ENCODE measurements at places on chromosomes 5 and 9.

GRCh38 chr9:21465859-21466518 is 16.1 kb downstream of the IFNE start:
- no peak for DNase-seq

GRCh38 chr9:86598411-86599239 is 244.4 kb upstream of the TUT7 start:
- DNase-seq, result no peak

GRCh38 chr5:33059081-33059480 is 348.0 kb downstream of the NPR3 start:
- no peak for DNase-seq

GRCh38 chr5:137234973-137235943 is 263.9 kb downstream of the SPOCK1 start:
- DNase-seq, result no peak

DNA sequence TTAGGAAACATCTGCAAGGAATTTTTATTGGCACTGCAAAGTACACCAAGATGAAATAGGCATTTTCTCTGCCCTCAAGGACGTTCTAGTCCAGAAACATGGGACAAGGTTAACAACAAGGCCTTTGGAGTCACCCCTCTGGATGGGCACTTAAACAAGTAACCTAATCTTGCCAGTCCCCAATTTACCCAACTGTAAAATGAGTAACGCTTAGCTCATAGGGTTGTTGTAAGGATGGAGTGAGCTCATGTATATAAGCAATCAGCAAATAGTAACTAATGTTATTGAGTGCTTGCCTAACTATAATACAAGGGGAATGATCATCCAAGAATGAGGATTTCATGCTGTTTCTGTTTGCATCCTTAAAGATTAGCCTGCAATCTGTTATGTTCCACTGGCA is 189.3 kb downstream of the PAPPA start:
- DNase-seq, result no peak

DNA sequence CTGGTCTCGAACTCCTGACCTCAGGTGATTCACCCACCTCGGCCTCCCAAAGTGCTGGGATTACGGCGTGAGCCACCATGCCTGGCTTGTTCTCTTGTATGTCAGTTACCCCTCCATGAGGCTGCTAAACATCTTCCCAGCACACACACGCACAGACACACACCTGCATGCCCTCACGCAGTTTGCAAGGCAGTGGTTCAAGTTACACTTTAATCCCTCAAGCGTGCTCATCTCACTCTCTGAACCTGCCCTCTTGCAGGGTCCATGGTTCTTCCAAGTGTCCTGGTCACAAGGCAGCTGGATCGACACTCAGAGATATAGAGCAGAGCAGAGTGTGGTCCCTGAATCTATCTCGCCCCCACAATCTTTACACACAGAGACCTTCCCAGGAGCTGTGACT is 34.1 kb upstream of the RUFY1 start:
- no peak for DNase-seq

DNA sequence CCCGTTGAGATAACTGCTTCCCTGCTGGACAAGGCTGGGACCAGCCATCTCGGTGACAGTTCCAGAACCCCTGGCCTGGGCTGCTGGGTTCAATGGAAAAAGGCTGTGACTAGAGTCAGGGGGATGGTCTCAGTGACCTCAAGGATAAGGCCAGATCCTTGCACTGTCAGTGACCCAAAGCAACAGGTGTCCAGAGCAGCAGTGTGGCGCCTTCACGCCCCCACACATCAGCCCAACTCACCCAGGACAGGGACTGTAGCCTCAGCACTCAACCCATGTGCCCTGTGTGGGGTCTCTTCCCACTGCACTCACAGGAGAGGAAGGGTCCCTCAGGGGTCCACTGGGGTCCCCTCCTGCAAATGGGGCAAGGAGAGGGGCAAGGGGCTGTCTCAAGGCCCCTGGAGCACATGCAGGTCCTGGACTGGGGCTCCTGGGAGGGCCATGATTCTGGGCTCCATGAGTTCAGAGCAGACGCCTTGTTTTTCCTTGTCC is 698 bp upstream of the LCN2 start:
- DNase-seq, result no peak

- no peak for DNase-seq
Measured at GRCh38 chr5:120122703-120123102, 341.4 kb upstream of the PRR16 start.

DNA sequence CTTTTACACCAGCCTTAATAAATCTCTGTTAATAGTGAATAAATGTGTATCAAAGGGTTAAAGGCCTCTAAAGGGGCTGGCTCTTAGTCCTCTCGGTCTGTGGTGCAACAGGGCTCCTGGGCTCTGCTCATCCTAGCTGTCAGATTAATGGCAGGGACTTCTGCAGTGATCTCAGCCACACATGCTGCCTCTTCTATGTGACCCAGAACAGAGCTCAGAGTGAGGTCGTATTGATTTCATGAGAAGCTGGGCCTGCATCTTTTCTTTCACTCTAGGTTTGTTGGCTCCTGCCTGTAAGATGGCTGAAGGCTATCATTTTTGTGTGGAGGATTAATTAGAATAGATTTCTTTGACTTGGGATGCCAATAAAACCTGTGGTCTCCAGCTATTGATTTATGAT is 165.0 kb upstream of the GLRA1 start:
- DNase-seq, result no peak

GRCh38 chr9:107794259-107794658 is 304.7 kb upstream of the KLF4 start:
- DNase-seq, result no peak

DNA sequence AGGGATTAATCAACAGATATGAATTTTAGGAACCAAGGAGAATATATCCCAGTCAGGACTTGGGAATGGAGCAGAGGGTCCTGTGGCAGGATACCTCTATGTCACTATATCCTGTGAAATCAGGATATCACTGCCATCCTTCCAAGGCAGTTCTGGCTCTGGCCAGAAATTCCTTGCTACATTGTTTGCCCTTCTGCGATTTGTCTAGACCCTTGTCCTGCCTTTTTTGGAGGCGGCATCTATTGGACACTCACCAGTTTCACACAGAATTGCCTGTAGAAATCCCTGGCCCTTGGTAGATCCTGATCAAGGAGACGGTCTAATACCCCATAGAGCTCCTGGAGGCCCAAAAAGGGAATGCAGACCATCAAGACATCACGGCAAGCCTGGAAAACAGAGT is 71.2 kb downstream of the MROH2B start:
- DNase-seq, result no peak

DNA sequence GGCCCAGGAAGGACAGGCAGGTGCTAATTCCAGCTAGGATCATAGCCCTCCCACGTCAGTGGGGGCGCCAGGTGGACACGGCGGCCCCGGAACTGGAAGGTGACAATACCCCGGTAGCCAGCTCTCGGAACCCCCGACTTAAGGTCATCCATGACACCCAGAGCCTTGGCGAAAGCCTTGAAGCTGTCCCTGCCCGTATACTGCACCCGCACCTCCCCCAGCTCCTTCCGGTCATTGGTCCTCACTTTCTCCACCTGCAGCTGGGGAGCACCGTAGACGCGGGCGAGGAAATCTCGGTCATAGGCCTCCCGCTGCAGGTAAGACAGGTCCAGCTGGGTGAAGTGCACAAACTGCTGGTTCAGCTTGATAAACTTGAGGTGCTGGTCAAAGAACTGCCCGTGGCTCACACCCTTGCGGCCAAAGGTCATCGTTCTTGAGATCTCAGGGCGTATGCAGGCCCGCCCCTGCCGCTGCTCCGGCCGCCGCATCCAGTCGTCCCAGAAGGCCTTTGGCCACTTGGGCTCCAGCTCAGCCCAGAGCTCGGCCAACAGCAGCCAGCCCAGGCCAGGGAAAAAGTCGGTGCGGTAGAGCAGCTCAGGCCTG is 10.9 kb downstream of the MGAT1 start:
- no peak for DNase-seq

DNA sequence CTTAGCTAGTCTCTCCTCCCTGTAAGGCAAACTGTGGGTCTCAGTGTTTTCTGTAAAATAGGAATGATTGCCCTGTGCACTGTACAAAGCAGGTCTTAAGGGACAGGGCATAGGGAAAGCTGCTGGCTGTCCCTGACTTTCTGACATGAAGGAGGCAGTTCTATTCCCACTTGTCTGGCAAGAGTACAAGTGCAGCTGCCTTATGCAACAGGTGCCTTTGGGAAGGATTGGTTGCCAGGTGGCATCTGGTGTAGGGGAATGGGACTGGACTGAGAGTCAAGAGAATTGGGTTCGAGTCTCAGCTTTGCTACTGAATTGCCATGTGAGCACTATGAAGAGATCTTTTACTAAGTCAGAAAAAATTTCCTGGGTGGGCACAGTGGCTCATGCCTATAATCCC is 10.0 kb downstream of the BSPRY start:
- no peak for DNase-seq

DNA sequence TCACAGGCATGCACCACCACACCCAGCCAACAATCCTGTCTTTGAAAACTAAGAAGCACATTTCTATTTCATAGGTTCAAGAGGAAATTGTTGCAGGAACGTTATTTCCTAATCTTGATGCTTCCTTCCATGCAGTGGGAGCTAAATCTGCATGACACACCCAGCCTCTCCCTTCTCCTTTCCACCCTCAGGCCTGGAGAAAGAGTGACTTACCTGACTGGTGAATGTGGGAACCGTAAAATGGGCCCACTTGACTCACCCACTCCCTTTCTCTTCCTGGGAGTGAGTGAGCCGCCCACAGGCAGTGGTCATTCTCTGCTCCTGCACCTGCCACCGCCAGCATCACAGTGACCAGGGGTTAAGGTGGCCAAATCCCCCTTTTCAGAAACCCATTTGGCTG is 78.2 kb downstream of the C9orf50 start:
- DNase-seq, result no peak

GRCh38 chr9:89305868-89306267 is 5.1 kb upstream of the CKS2 start:
- no peak for DNase-seq
